ENCODE measurements at places on chromosomes 1 and 21.

DNA sequence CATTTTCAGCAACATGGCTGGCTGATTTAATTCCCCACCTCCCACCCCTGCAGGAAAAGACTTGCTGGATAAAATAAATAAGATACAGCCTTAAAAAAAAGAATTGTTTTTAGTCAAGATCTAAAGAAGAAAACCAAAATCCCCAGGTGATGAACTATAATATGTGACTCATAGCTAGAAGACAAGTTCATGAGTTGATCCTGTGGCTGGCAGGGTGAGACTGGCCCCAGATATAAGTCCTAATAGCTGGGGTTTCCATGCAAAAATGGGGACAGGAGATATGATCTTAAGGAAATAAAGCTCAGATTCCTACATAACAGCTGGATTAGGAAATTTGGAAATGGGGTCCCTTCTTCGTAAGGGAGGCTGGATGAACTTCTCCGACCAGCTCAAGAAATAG, 21.9 kb upstream of the RGSL1 start:
- no peak for DNase-seq

DNA sequence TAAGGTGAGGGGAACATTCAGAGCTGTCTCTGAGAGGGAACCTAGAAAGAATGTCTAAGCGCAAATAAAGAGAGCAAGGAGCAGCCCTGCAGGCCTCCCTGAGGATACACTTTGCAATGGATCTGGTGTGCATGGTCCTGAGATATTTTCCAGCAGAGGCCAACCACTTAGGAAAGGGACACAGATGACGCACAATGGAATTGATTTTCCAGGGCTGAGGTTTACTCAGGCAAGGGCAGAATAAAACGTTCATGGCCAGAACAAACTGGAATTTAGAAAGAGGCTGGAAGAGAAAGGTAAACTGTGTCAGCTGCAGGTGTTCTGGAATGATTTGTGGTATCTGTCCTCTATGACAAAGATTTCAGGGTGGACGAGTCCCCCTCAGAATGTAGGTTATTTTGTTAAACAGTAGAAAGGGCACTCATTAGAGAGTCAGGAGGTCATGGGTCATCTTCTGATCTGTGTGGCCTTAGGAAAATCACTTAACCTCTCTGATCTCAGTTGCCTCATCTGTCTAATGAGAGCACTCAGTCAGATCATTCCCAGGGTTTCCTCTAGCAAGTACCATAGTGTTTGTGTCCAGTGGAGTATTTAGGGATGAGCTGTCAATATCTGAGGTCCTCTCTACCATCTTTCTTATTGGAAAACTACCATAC, 61.8 kb upstream of the PGBD5 start:
- no peak for DNase-seq

DNA sequence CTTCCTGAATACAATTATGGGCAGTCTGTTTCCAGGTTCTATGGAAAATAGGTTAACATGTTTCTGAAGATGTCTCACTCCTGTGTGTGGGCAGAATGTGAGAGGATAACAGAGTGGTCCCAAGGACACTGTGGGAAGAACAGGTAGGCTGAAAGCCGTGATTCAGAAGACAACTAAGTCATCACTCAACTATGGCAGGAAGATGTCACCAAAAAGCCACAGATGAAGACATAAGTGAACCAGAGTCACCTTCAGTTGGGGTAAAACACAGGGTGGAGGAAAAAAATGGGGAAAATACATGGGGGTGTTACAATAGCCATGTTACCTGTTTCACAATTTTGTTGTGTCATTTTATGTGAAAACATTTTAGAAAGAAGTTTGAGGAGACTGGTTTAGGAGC, 75.1 kb downstream of the UCHL5 start:
- no peak for DNase-seq

GRCh38 chr1:231761252-231761651, 134.7 kb downstream of the DISC1 start:
- no peak for DNase-seq

GRCh38 chr1:2428490-2428889, 16.1 kb upstream of the PEX10 start:
- no peak for DNase-seq

DNA sequence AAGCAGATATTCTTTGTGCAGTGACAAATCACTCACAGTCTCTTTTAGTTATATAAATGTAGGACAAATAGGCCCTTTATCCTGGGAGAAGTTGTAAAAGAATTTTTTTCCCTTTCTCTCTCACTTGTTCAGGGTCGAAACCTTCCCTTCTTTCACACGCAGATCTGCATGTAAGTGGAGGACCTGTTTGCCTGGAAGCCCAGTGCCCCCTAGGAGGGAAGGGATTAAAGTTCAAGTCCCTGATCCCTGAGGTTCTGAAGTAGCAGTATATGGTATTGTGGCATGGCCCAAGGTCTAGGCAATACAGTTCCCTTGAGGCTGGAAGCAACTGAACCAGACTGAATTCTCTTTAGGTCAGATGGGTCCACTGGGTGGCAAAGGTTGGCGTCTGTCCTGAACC, 48.6 kb upstream of the PTGFRN start:
- DNase-seq = no peak

- no peak for DNase-seq
Measured at GRCh38 chr1:29679316-29679715, 443.0 kb downstream of the PTPRU start.

- DNase-seq = peak; percentile 19
Measured at GRCh38 chr1:167927046-167927754, 9.3 kb upstream of the DCAF6 start.

DNA sequence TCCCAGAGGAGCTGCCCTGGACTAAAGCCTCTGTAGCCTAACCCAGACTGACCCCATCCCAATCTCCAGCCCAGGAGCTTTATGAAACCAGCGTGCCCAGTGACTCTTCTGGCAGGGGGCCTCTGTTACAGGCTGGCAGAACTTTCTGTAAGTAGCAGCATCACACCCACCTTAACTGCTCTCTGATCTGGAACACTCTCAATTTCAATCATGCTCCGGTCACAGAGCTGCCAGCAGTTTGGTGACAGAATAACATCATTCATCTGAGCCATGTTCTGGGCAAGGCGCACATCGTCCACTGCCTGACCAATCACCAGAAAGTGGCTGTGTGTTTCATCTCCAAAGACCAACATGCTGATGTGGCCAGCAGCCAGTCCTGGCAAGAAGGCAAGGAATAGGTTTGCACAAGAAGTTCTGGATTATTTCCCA, 14.7 kb downstream of the ADCY10 start:
- no peak for DNase-seq

DNA sequence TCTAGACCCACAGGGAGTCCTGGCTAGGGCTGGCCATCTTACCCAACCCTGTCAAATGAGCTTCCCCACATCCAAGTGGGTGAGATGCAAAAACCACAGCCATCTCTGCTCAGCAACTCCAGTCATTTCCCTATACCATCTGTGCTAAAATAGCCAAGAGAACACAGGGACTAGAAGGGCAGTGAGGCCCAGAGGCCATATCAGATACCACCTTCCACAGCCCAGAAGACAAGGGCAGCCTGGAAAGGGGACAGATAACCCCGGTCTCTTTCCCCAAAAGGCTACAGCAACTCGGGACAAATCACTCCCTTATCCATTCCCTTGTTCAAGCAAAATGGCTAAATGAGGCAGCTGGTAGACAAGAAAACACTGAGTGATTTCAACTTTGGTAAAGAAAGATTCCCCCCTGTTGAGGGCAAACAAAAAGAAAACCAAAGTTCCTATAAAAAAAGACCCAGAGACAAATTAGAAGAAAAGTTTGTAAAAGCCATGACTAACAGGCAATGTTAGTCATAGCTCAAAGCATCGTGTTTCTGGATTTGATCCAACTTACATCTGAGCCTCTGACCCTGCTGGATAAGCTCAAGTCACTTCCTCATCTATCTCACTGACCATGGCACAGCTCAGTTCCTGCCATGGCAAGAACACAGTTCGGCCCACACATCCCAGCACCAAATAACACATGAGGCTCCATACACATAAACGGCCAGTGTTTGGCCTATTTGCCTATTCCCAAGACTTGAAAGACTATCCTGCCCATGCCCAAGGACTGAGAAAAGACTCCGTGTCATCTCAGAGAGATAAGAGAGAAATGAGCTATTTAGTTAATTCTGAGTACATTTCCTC, 3.1 kb downstream of the LAMB3 start:
- no peak for DNase-seq

- no peak for DNase-seq
Measured at GRCh38 chr1:200438911-200439310, 29.1 kb upstream of the ZNF281 start.

DNA sequence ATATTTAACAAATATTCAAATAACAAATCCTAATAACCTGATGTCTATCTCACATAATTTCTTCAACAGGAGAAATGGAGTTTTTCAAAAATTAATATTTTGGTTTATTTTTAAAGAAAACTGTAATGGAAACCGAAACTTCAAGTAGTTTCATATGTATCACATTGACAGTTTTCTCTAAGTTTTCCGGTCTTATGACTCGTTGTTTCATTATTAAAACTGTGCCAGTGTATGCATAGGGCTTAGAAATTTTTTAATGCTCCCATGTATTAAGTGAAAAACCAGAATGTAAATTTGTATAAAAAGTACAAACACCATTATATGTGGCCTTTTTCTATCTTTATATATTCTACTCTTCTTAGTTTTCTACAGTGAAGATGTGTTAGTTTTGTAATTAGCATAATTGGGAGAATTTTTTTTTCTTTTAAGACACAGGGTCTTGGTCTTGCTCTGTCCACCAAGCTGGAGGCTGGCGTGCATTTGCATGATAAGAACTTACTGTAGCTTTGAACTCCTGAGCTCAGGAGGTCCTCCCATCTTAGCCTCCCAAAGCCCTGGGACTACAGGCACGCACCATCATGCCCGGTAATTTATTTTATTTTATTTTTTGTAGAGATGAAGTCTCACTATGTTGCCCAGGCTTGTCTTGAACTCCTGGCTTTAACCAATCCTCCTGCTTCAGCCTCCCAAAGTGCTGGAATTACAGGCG, 43.9 kb upstream of the SAMSN1 start:
- DNase-seq = no peak

GRCh38 chr1:86998280-86998679, 83.8 kb downstream of the HS2ST1 start:
- DNase-seq = no peak

- no peak for DNase-seq
Measured at GRCh38 chr1:208312706-208313105, 68.5 kb upstream of the PLXNA2 start.

DNA sequence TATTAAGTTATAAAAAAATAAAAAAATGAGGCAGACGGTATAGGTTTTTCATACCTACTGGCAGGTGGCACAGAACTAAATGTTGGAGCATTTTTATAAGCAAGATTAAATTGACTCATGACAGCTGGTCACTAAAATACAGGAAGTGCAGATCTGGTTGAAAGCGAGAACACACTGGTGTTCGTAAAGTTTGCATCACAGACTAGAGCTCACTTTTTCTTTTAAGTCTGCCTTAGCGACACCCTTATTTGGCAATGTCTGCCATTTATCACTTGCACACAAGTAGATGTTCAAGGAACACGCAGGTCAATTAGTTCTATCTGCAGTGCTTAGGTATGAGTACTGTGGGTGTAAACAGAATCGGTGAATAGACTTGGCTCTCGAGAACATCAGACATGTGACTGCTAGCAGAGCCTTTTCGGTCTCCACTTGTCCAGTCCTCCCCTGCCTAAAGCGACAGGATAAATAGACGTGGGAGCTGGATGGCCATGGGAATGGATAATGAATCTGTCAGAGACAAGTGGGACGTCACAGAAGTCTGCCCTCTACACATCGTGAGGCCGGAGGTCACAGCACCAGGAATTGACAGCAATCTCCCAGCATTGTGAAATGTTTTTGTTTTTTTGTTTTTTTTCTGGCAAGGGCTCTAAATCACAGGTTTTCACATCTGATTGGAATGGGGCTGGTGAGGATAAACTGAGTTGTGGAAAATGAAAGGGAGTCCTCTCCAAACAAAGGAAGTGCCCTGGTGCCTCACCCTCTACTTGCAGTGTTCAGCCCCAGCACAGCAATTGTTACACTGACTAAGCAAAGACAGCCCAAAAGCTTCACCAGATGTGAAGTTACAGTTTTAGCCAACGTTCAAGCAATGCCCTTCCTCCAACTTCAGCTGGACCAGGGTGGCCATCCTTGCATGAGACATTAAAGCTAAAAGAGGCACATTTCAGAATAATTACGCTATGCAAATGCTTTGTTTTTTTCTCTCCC, 248.9 kb downstream of the NTNG1 start:
- peak; percentile 23 for DNase-seq

DNA sequence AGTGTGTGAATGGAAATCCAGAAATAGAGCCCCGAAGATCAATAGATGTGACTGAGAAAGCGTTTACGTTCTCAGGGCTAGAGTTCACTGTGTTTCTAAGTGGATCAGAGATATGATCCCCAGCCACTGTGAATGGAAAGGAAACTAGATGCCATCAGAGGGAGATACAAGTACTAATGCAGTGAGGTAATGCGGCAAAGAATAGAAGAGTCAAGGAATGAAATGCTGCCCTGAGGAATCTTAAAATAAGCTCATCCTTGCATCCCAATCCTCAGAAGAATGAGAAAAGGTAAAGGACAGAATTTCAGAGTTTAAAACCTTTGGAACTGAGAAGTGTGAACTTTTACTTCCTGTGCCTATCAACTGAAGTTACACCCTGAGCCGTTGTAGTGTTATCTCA, 165.5 kb upstream of the ESRRG start:
- no peak for DNase-seq

DNA sequence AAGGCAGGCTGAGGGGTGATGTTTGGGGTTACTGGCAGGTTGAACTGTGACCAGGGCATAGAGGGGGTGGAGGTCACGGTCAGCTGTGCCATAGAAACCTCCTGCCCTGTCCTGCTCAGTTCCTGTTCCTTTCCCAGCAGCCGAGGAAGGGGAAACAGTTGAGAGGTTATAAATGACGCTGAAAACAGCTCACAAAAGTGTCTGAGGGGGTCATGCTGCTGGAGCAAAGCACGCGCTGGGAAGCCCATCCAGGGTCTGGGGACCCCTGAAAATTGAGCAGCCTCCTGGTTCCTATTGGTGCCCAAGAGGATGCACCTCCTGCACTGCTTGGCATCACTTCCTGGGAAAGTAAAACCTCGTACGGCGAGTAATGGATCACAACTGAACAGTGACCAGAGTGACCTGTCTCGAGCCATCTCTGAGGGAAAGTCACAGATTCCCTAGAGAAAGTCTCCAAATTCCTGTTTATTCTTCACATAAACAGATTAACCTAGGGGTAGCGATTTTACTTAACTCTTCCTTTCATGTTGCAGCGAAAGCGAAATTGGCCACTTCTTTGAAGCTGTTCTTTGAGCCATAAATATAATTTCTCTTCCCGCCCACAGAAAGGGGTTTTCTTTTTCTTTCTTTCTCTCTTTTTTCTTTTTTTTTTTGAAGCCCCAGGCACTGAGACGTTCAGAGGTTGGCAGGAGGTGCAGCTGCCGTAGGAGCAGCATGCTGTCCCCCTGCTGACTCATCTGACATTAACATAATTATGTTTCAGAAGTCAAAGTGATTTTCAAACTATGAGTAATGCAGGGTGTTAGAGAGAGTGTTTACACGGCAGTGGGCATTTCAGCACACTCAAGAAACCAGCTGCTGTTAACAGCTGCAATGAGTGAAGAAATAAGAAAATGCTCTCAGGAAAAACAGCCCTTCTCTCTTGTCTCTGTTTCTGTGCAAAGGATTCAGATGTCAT, 41.8 kb upstream of the ATF3 start:
- DNase-seq = peak; percentile 55

- no peak for DNase-seq
Measured at GRCh38 chr21:36120304-36120888, 14.5 kb upstream of the CBR3 start.
